ENCODE measurements at places on chromosomes 11 and 22. TPM values are rescaled to one million over a fixed set of nuclear protein-coding genes. Genes with fewer than 3 reads are reported as not detected.
A peak's percentile ranks its signal among the peaks of the same experiment; 100 is the strongest.

TMX2 gene
- 32.7 TPM for total RNA-seq

BATF2 gene
- 29.5 TPM for total RNA-seq

ZW10 gene
- 0.58 TPM for total RNA-seq

IL17REL gene
- not detected for total RNA-seq

- DNase-seq, result no peak
These were observed 43.7 kb upstream of the CTTN start for GRCh38 chr11:70354629-70355028.

DNA sequence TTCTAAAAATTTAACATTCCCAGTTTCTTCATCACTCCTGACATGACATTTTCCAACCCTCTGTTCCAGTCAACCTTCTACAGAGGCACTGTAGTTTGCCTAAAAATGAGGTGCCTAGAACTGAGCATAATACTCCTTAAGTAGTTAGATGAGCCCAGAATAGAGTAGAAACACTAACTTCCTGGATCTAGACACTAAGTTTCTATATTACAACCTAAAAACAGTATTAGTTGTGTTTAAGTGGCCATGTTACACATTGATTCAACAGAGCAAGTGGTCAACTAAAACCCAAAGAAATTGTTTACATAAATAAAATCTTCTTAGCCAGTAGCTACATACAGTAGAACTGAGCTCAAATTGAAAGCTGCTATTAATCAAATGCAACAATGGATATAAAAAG, 1.3 kb downstream of the HPS5 start:
- no peak for DNase-seq

- DNase-seq, result peak; percentile 96
These were observed 14.2 kb downstream of the DTX4 start for GRCh38 chr11:59186130-59186594.

VWA5A gene
- 111 TPM for total RNA-seq

CCDC88B gene
- 137 TPM for total RNA-seq

LAMTOR1 gene
- total RNA-seq, result 88.4 TPM

GRCh38 chr22:46728470-46728869, 9.6 kb downstream of the CERK start:
- no peak for DNase-seq

- peak; percentile 60 for DNase-seq
These were observed 90.5 kb downstream of the UBASH3B start for GRCh38 chr11:122746050-122746478.

DNA sequence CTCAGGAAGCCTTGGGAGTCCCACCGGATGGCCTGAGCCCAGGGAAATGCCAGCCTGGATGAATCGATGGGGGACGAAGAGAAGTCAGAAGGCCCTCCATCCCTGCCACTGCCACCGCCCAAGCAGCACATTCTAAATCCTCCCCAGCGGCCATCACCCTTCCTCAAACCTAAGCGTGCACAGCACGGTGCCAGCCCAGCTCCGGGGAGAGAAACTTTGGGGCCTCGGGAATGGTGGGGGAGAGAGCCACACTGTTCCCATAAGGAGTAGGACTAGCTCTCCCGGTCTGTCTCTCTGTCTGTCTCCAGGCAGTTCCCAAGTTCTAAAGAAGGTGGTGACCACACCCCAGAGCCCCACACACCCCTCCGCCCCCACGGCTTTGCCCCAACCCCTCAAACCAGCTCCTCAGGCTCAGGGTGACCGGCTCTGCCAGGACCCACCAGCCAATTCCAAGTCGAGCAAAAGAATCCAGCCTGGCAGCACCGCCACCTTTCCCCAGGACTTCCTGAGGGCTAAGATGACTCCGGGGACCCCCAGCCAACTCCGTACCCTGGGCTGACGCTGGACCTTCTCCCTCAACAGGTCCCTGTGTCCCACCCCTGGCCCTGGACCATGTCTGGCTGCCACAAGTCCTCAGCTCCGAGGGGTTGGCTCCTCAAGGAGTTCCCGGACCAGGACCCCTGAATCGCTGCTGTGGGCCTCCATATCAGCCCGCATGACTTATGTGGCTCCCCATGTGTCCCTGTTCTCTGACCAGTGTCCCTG, 2.7 kb downstream of the AHNAK start:
- no peak for DNase-seq

- DNase-seq, result no peak
These were observed 61.4 kb downstream of the DDX10 start for GRCh38 chr11:108726077-108726800.

C22orf42 gene
- total RNA-seq, result not detected

- DNase-seq, result no peak
These were observed 100.5 kb upstream of the RRM1 start for GRCh38 chr11:3994030-3994640.

DNA sequence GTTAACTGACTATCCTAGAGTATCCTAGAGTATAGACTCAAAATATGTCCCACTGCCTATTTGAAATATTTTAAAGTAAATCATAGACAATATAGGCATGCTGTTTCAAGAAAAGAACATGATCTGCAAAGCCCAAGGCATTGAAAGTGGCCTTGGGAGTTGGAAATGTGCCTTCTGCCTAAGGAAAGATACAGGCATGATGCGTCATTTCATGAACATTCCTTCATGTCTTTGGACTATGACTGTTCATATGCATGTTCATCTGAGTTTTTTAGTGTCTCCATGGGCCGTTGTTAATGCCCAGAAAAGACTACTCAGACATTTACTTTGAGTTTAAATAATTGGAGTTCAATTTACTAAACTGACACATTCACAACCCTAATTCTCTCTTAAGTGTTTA, 69.7 kb upstream of the PRDM11 start:
- no peak for DNase-seq

GRCh38 chr11:111091321-111091938, 154.1 kb upstream of the POU2AF2 start:
- DNase-seq, result peak; percentile 53

DNA sequence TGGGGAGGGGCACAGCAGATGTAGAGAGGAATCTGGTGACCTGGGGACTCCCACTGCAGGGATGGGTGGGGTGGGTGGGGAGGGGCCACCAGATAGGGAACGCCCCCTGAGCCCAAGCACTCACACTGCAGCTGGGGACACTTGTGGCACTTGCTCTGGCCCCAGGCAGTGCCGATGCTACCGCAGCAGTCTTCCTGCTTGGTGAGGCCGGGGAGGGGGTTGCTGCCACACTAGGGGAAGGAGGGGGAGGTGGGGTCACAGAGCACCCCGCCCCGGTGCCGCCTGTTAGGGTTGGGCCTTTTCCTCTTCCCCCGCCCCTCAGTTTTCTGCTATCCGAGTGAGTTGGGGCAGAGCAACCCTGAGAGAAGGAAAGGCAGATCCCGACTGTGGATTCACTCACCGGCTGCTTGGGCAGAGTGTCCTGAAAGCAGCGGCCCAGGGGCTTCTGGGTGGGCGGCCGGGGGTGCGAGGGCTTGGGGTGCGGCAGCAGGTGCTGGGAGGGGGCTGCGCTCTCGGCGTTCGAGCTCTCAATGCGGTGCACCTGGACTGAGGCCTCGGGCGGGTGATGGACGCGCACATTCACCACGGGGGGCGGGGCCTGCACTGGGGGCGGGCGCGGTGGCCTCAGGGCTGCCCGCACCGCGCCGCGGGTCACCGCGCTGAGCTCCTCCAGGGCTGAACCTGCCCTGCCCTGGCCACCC, 4.7 kb downstream of the LTBP3 start:
- no peak for DNase-seq

DNA sequence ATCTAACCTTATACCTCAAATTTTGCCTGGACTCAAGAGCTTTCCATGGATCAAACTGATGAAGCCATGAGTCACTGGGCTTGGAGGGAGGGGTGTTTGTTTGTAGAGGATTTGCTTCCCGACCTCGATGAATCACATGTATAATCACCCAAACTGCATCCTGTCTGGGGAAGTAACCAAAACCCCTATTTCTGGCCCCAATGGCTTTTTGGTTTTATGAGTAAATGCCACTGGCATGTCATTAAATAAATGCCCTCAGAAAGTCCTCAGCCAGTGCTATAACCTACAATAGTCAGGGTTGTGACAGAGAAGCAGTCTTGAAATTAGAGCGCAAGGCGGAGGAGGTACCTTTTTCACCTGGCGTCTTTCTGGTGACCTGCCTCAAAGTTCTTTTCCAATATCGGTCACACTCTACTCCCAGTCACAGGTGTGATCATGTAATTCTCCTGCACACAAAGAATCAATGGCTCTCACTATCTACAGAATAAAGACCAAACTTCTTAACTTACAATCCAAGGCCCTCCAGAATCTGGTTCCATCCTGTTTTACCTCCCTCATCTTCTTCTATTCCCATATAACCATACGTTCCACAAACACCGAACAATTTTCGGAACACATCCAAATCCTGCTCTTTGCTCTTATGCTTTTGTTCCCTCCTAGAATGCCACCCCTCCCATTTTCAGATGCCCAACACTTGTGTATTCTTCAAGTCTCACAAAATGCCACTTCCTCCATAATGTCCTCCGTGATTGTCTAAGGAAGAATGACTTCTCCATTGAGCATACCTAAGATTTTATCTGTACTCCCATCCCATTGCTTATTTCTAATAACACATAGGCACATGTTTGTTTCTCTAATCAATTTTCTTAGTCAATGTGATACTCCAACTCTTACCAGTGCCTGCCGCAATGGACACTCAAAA, 81.3 kb upstream of the BLID start:
- DNase-seq, result no peak

- no peak for DNase-seq
These were observed 16.2 kb upstream of the CWF19L2 start for GRCh38 chr11:107473792-107474191.

- DNase-seq, result no peak
These were observed 51.8 kb downstream of the MICAL3 start for GRCh38 chr22:17972385-17973191.

- DNase-seq, result no peak
These were observed 12.8 kb downstream of the PLAAT4 start for GRCh38 chr11:63549411-63549810.

- peak; percentile 37 for DNase-seq
These were observed 46.6 kb upstream of the WNT7B start for GRCh38 chr22:46023558-46023981.

GRCh38 chr22:42437488-42438292, 5.5 kb upstream of the NFAM1 start:
- DNase-seq, result peak; percentile 78

DNA sequence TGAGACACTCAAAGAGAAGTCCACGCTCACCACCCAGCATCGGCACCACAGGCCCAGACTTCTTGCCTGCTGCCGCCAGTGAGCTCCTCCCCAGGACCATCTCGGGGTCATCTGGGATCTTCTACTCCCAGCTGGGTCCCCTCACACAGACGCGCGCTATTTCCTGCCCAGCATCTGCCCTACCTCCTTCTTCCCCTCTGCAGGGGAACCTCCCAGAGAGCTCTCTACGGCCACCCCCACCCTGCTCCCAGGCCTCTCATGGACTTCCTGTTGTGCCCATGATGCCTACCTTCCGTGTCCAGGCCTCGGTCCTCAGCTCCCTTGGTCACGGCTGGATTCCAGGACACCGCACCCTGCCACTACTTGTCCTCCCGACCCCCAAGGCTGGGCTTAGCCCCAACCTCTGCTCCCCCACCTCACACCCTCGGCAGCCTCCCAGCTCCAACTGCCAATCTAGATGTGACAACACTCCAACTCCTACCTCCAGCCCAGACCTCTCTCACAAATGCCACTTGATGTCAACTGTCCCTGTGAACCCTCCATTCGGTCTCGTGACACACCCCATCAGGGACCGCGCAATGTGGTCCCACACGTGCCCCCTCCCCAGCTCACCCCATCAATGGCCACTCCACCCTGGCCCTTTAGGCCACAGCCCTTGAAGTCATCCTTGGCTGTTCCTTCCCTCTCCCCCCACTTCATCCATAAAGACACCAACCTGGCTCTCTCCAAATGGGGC, 45.3 kb downstream of the SGSM3 start:
- peak; percentile 65 for DNase-seq

DNA sequence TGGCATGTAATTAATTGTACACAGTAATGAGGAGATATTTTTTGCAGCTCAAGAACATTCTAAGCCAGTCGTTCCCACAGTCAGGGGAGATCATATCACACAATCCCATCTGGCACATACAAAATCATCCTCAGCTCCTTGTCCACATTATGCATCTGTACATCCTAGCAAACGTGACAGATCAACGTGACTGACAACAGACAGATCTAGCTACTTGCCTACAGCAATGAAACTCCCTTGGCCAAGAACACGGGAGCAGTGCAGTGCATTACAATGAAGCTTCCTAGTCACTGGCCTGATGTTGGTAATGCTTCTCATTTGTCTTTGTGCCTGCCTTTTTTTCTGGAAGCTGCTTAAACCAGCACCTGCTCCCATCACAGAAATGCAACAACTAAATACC, 24.5 kb upstream of the GUCY1A2 start:
- no peak for DNase-seq
